ENCODE measurements at places on chromosomes 4 and X.
A peak's percentile ranks its signal among the peaks of the same experiment; 100 is the strongest.

GRCh38 chr4:160819791-160820190 is 1344.0 kb downstream of the FSTL5 start:
- DNase-seq: no peak

DNA sequence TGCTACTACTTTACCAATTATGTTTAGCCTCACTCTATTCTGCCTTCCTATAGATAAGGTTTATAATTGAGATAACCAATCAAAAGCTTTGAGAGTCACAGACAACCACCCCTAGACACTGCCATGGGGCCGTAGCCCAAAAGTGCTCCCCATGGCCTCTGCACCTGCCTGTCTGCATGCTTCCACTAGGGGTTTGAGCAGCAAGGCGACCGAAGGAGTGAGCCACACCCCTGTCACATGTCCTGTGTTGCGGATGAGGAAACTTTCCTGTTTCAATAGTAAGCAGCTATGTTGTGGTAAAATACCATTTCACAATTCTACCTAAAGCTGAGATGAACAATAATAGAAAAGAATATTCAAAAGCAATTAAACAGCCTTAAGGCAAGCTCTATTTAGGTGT is 856.0 kb upstream of the FRG1 start:
- DNase-seq: peak; percentile 61

GRCh38 chr4:140174543-140174942 is 20.6 kb upstream of the MAML3 start:
- peak; percentile 13 for DNase-seq

DNA sequence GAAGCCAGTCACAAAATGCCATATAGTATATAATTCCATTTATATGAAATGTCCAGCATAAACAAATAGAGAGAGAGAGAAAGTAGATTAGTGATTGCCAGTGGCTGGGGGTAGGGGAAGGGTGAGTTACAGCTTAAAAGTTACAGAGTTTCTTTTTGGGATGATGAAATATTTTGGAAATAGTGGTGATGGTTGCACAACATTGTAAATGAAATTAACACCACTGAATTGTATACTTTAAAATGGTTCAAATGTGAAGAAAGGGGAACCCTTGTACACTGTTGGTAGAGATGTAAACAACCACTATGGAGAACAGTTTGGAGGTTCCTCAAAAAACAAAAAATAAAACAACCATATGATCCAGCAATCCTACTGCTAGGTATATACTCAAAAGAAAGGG is 131.2 kb upstream of the GPC4 start:
- DNase-seq: peak; percentile 4

GRCh38 chr4:73053974-73054480 is 15.5 kb downstream of the COX18 start:
- no peak for DNase-seq

Data from NB4 (cell line).